Activated effector memory CD4-positive, alpha-beta T cell treated with anti-CD3 and anti-CD28 coated beads, Interleukin-2, amount 50 U/mL, for 16 hours (primary cell): ENCODE measurements at places on chromosomes 2 and 18.

DNA sequence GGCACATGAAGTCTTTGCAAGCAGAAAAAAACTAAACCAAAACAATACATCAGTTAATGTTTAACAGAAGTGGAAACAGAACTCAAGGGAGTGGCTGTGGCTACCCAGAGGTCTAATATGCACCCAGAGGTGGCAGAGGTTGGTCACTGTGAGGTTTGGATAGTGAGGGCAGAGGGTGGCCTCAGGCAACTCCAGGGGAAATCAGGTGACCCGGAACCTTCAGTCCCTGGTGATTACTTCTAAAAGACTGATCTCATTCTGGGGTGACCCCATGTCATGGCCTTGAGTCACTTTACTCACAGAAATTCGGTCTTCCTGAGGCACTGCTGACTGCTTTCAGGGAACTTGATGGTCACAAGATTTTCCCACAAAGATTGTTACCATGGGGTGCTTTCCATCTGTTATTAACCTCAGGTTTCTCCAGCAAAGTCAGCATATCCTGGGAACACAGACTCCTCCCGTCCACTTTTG lies 99.4 kb downstream of the TMEM17 start:
- no peak for DNase-seq

DNA sequence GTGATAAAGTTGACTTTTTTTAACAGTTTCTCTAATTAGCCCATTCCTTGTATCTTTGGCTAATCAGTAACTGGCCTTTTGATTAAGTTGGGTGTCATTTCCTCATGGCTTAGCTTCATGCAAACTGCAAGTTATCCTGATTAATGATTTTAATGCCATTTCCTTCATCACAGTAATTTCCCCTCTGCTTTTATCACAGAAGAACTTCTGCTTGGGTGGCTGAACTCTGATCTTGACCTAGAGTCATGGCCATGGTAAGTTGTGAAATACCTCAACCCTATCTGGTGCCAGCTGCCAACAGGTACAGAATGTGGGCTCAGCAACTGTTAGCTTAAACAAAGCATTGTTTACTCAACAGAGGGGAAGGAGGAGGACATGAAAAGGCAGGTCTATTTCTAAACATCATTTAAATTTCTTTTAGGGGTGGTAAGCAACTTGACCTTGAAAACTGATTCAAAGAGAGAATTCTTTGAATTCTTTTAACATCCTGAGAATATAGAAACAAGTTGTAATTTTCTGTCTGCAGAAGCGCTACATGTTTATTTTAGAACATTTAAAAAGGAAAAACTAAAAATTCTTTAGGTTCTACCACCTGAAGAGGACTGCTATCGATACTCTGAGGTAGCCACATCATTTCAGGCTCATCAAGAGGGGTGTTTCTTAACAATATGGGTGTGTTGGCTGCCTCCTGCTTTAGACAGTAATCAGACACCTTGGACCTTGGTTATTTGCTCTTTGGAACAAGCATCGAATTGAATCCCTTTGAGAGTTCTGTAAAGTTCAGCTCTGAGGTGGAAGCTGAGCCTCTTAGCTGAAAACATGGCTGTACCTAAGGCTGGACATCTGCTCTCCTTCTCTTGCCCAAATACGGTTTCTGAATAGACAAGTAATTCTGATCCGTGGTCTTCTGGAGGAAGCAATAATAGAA lies 39.7 kb downstream of the ANXA4 start:
- no peak for DNase-seq

DNA sequence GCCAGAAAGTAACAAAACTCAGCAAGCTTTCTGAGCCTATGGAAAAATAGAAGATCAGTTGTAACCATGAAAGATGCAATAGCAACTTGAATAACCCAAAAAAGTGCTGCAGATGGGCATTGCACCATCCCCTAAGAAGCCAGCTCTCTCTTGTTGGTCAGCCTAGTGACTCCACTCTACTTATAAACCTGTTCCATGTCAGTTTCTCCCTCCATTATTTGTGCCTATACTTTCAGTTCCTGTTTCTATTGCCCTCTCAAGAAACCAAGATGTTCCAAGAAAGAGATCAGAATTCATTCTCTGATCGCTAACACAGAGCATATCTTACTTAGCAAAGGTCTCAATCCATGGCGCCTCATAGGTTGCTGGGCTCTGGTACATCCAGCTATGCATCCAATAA lies 170.3 kb upstream of the MAP2 start:
- DNase-seq: no peak

- DNase-seq: no peak
Measured at GRCh38 chr18:74817576-74817975, 219.9 kb downstream of the ZNF407 start.

- no peak for DNase-seq
Measured at GRCh38 chr2:134973241-134974138, 54.9 kb downstream of the CCNT2 start.

- DNase-seq: no peak
Measured at GRCh38 chr2:177338177-177338721, 54.3 kb upstream of the AGPS start.

GRCh38 chr2:107627164-107627563 lies 199.5 kb upstream of the RGPD4 start:
- DNase-seq: no peak

DNA sequence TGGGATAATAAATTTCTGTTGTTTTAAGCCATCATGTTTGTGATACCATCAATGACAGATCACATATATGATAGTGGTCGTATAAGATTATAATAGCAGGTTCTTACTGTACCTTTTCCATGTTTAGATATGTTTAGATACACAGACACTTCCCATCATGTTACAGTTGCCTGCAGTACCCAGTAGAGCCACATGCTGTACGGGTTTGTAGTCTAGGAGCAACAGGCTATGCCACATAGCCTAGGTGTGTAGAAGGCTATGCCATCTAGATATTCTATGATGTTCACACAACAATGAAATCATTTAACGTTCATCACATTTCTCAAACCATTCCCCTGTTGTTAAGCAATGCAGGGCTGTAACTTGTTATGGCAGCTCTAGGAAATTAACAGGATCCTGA lies 132.9 kb upstream of the SH3BP4 start:
- no peak for DNase-seq

DNA sequence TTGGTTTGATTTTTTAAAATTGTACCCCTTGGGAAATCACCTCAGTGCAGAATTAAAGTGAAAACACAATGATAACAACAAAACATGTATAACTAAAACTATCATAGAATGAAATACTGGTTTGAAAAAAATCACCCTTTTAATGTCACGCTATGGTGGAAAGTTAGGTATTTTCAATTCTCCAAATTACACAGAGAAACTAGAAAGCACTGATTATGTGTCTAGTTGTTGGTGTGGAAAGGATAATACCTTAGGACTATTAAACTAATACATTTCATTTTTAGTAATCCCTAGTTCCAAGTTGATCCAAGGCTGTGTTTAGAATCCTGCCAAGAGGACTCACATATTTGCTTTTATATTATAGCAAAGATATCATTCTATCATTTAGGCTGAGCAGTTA lies 71.2 kb downstream of the NUP35 start:
- no peak for DNase-seq

GRCh38 chr2:127508631-127509034 lies 17.7 kb downstream of the IWS1 start:
- no peak for DNase-seq

GRCh38 chr18:3652380-3653262 lies 202.6 kb downstream of the TGIF1 start:
- DNase-seq: peak; percentile 84

GRCh38 chr2:127193164-127193966 lies 26.7 kb downstream of the CYP27C1 start:
- no peak for DNase-seq

- DNase-seq: no peak
Measured at GRCh38 chr2:9991829-9992273, 40.4 kb downstream of the GRHL1 start.

DNA sequence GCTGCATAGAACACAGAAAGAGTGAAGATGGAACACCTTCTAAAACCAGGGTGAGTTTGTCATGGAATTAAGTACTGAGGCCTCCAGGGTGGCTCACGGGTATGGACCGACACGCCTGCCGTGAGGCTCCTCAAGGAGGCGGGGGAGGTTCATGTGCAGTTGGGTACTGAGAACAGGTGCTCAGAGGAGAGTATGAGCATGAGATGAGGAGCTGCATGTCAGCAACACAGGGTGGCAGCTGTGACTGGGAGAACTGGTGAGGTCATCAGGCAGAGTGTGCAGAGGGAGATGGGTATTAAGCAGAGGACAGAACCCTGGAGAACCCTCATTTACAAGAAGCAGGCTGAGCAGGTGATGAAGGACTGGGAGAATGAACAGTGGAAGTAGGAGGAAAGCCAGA lies 63.2 kb upstream of the KLHL29 start:
- no peak for DNase-seq

GRCh38 chr2:49131801-49132200 lies 22.5 kb downstream of the FSHR start:
- DNase-seq: no peak

GRCh38 chr18:37672932-37673595 lies 107.5 kb upstream of the CELF4 start:
- DNase-seq: no peak

- DNase-seq: peak; percentile 95
Measured at GRCh38 chr2:218896501-218897393, 16.1 kb downstream of the WNT10A start.

GRCh38 chr2:2916621-2917020 lies 461.0 kb downstream of the EIPR1 start:
- DNase-seq: peak; percentile 12

DNA sequence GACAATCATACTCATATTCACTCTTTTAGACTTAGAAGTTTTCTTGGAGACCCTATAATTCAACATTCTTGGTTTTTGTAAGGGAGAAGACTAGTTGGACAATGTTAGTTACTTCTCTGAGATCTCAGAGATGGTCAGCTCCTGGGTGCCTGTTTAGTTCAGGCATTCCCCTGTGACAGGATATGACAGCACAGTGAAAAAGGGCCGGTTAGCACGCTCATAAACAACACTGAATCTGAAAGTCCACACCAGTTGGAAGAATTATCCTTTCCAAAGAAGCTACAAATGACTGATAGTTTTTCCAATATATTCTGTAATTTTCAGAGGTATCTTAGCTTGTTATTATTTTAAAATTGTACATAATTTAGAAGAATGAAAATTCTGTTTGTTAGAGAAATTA lies 75.7 kb downstream of the ADAM23 start:
- no peak for DNase-seq

- no peak for DNase-seq
Measured at GRCh38 chr2:18430996-18431748, 129.3 kb downstream of the RDH14 start.

- DNase-seq: no peak
Measured at GRCh38 chr2:28449126-28449487, 46.8 kb upstream of the PLB1 start.
